AG04450 (cell line): ENCODE measurements at places on chromosomes 3 and 15.

DNA sequence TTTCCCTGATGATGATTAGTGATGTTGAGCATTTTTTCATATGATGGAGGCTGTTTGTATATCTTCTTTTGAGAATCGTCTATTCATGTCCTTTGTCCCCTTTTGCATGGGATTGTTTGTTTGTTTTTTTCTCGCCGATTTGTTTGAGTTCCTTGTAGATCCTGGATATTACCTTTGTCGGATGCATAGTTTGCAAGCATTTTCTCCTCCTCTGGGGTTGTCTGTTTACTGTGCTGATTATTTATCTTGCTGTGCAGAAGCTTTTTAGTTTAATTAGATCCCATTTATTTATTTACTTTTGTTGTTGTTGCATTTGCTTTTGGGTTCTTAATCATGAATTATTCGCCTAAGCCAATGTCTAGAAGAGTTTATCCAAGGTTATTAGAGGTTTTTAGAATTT, 232.8 kb downstream of the XXYLT1 start:
- DNase-seq = no peak

DNA sequence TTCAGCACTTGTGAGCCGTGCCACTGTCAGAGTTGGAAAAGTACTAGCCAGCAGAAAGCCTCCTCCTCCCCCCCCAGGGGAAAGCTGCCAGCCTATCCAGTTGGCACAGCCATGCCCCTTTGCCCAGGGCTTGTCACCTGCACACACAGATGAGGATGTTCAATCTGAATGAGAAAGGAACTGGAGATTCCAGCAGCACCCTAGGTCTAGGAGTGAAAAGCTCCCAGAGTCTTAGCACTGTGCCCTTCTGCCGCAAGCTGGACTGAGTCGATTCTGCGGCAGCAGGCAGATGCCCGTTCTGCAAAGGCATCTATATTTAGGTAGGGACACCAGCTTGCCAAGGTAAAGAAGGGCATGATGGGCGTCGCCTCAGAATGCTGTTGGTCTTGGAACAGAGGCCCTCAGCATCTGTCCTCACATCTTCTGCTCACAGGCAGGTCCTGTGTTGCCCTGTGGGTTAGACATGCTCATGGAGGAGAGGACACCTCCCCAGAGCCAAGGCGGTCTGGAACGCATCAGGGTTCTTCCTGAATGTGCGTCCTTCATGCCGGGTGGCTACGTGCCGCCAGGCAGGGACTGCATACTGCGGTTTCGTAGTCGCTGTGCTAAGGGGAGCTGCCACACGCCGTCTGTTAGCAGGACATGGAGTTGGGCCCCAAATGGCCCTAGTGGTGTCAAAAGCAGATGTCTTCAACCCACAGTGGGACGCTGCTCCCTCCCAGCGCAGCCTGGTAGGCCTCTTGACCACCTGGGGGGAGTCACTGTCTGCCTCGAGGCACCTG, 109.5 kb downstream of the VGLL4 start:
- no peak for DNase-seq

DNA sequence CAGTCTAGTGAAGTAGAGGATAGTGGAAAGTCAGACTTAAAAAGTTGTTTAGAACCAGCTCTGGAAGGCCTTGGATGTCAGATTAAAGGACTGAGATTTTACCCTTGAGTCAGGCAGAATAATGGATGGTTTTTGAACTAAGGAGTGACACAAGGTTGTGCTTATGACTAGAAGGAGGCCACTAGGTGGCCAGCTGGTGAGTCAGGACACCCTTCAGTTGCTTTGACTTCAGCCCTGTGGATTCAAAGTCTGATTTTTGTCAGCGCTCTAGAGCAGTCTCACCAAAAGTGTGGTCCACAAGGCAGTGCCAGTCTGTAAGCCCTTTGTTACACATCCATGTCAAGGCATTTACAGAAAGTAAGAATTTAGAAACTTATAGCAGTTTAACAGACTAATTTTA, 3.8 kb upstream of the GABPB1 start:
- no peak for DNase-seq

DNA sequence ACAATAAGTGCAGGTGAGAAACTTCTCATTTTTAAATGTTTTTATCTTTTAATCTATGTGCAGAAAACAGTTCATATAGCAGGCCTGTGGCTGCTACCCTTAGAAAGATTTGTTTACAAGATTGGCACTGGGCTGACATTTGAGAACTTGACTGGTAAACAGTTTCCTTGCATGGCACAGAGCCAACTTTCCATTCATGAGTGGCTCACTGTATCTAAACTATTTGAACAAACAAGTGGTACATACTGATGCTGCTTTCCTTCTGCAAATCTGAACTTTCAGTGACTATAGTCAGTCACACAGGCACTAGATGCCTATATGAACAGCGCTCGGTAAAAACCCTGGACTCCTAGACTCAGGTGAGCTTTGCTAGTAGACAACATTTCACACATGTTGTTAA, 6.3 kb upstream of the GTPBP8 start:
- no peak for DNase-seq

DNA sequence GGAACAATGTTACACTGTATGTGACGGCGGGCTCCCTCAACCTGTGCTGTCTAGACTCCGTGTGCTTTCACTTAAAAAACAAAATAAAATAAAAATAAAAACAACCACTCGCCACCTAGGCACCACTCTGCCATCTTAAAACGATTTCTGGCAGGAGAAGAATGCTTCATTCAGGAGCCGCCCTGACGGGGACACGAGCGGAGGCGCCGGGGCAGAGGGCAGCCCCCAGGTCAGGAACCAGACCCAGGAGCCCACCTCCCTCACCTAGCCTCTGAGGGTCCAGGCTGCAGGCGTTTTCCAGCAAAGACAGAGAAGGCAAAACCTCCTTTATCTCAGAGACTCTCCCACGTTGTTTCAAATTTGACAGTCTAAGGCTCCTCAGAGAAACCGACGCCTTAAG, 85.1 kb upstream of the SNRPA1 start:
- DNase-seq = no peak

DNA sequence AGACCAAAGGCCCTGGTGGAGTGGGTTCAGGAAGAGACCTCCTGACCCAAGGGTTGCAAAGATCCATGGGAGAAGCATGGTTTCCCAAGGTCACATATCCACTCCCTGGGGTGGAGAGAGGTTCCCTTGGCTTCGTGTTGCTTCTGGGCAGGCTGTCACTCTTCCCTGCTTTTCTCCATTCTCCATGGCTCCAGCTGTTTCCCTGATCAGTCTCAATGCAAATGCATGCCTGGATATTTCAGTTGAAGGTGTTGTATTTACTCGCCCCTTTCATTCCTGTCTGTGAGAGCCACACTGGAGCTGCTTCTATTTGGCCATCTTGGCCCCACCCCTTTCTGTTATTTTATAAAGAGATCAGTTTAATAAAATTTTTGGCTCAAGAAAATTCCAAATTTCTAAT, 95.0 kb upstream of the PLSCR4 start:
- no peak for DNase-seq

DNA sequence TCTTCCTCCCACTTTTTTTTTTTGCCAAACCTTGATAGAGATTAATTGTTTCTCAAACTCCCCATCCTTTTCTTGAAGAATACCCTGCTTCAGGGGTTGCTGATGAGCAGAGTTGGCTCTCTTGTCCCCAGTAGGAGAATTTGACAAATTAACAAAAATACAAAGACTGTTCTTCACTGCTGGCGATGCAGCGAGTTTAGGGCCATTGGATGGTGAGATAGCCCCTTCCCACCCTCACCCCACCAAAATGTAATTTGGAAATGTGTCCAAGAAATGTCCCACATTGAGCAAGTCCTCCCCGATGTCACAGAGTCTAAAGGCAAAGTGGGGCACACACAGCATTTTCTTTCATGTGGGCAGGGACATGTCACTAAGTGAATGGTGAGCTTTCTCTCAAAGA, 136.0 kb upstream of the RARB start:
- DNase-seq = no peak

DNA sequence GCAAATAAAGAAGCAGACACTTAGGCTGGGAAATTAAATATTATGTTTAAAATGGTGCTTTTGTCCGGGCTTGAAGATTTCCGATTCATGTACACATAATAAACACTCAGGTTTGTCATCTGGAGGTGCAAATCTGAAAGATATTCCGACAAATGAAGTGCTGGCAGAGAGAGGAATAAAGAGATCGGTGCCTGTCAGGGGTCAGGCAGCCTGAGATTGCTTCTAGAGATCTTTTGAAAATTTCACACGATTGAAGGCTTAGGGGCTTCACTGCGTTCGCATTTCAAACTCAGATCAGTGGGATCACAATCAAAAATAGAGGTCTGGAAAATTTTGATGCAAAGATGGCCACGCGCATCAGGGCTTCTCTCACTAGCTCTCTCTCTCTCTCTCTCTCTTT, 33.2 kb downstream of the NR2F2 start:
- no peak for DNase-seq

- no peak for DNase-seq
These were observed 62.5 kb upstream of the SKOR1 start for GRCh38 chr15:67762610-67763368.

- DNase-seq = no peak
These were observed 48.7 kb downstream of the STAG1 start for GRCh38 chr3:136703429-136703828.

GRCh38 chr3:120218981-120219380, 66.0 kb downstream of the GPR156 start:
- DNase-seq = no peak

DNA sequence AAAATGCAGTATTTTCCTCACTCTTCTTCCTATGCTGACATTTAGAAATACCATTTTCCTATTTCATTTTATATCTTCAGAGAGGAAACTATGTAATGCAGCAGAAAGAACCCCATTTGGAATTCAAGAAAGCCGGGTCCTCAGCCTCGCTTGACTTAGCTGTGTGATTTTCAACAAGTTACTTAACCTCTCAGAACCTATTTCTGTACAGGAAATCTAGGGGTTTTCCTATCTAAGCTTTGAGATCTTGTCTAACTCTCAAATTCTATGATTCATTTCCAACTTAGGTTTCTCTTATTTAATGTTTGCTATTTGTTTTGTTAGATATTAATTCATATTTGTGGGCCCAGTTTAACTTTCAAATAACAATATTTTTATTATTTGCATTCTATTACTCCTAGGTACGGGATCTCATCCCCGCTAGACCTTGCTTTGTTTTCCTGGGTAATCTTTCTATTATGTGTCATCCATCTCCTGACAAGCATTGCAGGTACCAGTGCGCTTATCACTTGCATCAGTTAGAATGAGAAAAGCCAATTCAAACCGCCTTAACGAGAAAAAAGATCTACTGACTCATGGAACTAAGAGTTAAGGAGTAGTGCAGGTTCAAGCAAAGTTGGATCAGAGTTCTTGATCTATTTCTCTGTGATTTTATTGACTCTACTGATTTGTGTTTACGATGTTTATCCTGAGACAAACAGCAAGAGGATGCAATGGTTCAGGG, 70.6 kb upstream of the BHLHE40 start:
- DNase-seq = no peak

DNA sequence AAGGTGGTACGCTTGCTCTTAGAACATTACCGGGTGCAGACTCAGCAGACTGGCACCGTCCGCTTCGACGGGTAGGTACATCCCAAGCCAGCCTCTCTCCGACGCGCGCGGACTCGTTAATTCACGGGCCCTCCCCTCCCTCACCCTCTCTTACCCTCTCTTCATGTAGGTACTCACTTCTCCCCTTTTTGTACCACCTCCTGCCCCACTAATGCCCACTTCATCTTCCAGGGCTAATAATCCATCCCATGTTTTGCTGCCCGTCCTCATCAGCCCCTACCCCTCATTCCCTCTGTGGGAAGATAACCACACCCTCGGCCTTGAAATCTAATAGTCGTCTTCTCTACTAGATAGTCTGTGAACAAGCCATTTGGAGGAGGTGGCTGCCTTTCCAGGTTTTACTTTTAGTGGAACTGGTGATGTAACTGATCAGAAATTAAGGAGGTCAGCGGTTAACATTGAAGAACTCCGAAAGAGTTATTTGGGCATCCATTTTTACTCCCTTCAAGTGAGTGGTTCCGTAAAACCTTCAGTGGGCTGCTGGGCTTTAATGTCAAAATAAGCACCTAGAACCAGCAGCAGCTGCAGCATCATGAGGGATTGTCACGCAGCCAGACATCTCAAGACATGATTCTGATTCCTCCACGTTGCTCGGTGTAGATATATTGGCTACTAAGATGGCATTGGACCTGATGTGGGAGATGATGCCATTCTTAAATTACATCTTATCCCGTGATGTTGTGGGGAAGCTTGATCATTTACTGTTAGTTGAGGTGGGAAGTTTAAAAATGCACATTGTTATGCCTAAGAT, 1.3 kb downstream of the FEM1B start:
- DNase-seq = no peak

GRCh38 chr3:188434594-188434993, 280.6 kb downstream of the LPP start:
- no peak for DNase-seq

GRCh38 chr3:38836561-38836960, 20.5 kb upstream of the SCN10A start:
- DNase-seq = no peak

GRCh38 chr3:99366663-99367429, 271.5 kb upstream of the COL8A1 start:
- DNase-seq = no peak

DNA sequence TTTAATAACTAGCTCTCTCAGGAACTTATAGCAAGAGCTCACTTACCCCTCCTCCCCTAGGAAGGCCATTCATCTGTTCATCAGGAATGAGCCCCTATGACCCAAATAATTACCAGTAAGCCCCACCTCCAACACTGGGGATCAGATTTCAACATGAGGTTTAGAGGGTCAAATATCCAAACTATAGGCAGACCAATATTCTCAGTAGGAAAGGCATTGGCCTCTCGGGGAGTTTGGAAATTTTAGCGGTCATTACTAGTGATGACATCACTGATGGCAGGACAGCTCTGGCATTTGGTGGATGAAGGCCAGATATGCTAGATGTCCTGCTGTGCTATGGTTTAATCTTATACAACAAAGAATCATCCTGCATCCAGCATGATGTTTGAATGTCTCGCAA, 15.2 kb upstream of the CD47 start:
- no peak for DNase-seq

GRCh38 chr3:15847239-15847638, 49.5 kb upstream of the ANKRD28 start:
- no peak for DNase-seq

GRCh38 chr15:69337138-69337537, 38.4 kb downstream of the PAQR5 start:
- DNase-seq = no peak

- DNase-seq = no peak
These were observed 151.2 kb upstream of the RORA start for GRCh38 chr15:61380270-61380669.

GRCh38 chr3:39146611-39147591, 6.5 kb downstream of the CSRNP1 start:
- DNase-seq = peak; percentile 97
